ENCODE measurements at places on chromosomes 2 and 18.

- no peak for DNase-seq
These were observed 29.8 kb downstream of the RNMT start for GRCh38 chr18:13756261-13756660.

- DNase-seq, result no peak
These were observed 51.0 kb upstream of the BOD1L2 start for GRCh38 chr18:57095884-57096283.

GRCh38 chr2:199455545-199456382, 2.0 kb downstream of the SATB2 start:
- DNase-seq, result no peak

GRCh38 chr2:137837830-137838229, 126.4 kb upstream of the HNMT start:
- no peak for DNase-seq

DNA sequence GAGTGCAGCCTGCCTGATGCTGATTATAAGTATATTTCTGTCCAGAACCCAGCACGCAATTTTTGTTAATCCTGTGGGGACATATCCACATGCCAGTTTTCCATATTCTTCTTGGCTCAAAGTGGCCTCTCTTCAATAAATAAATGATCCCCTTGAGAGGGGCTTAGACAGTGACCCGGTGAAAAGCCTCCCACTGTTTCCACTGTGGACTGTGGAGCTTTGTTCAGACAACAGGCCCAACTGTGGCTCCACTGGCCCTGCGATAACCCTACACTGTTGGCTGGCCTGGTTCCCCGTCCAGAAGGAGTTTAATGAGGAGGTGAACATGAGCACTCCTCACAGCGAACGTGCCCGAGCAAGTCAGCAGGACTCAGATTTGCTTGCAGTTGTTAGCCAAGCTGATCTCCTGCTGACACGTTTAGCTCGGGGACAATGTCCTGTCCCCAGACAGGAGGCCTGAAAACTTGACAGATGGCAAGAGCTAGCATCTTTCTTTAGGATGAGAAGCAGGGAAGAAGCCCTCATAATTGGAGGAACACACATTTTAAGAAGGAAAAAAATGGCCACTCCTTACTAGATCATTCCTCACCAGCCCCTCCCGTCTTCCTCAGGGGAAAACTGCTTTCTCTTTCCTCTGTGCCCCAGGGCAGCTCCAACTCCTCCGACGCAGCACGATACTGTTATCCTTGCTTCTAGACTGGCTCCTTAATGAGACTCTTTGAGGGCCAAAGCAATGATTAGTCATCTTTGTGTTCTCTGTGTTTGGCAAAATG, 20.0 kb upstream of the MTCL1 start:
- no peak for DNase-seq
